ENCODE measurements at places on chromosomes 2 and 18.

DNA sequence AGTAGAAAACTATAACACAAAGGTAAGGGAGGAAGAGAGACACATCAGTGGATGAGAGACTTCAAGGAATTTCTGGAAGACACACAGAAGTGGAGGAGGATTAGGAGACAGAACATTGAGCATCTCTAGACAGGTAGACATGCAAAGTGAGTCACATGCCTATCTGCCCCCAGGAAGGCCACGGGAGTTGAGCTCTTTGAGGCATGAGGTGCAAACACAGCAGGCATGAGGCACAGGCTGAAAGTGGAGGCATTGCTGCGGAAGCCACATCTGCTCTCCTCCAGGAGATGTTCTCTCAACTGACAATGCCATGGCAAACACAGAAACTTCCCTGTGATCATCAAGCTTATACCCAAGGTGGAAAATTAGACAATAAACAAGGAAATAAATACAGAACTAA, 481.6 kb upstream of the MYT1L start:
- DNase-seq = no peak

DNA sequence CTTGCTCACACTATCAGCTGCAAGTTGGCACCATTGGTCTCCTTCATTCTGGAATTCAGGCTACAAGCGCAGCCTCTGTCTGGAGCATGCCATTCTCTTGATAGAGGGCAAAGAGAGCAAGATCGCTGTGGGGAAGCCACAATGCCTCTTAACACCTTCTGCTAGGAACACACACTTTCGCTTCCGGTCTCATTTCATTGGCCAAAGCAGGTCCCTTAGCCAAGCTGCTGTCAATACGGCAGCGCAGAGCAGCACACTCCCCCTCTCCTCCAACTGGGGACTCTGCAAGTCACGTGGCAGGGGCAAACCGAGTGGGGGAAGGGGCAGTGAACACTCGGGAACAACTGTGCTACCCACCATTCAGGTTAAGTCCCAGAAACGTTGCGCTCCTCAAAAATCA, 98.1 kb downstream of the MMADHC start:
- DNase-seq = no peak

- DNase-seq = no peak
Observed at GRCh38 chr2:150462770-150463169, 24.7 kb downstream of the RND3 start.

DNA sequence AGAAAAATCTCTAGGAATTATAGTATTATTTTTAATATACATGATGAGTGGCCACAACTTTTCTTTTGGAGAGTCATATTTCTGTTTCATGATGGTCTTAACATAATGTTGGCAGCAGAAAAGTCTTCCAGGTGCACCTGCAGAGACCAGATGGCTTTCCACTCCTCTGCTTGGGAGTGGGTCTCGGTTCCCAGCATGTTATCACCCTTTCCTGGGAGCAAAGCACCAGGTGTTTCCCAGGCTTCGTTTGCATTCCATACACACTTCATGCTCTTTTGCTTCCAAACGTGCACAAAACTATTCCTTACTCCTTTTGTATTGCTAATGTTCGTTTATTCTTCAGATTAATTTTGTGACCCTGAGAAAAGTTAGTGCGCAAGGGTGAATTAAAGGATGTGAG, 305.2 kb downstream of the CDH2 start:
- no peak for DNase-seq

DNA sequence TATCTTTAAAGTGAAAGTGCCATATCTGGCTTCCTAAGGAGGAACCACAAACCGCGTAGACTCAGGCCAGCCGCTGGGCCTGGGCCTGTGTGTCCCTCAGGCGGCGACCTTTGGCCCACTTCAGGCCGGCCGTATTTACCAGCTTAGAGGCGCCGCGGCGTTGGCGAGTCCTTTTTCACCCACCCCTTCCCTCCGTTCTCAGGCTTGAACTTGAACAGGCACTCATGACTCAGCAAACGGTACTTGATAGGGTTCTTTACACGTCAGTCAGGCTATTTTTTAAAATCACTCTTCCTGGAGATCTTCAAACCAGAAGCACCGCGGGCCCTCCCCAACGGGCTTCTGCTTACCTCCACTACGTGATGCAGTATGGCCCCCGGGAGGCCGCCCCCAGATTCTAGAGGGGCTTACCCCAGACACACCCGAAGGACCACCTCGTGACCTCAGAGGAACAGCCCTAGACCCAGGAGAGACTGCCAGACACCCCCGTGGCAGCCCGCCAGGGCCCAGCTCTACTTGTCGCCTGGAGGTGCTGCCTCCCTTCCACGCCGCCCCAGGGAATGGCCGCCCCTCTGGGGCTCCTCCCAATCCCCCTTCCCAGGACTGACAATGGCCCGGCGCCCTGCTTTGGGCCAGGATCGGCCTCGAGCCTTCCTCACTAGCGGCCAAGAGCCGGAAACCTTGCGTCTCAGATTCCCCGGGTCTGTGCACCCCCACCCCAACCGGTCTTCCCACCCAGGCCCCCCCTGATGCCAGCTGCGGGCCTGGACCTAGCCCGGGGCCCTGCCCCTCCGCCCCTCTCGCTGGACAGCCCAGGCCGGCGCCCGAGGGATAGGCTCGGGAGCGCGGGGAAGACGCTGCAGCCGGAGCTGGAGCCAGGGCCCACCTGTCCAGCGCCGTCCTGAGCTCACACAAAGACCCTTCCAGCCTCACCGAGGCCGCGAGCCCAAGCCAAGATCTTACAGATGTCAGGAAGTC, 33.8 kb upstream of the IMPA2 start:
- DNase-seq = peak; percentile 54

GRCh38 chr2:38505779-38506178, 96.9 kb downstream of the HNRNPLL start:
- DNase-seq = no peak

DNA sequence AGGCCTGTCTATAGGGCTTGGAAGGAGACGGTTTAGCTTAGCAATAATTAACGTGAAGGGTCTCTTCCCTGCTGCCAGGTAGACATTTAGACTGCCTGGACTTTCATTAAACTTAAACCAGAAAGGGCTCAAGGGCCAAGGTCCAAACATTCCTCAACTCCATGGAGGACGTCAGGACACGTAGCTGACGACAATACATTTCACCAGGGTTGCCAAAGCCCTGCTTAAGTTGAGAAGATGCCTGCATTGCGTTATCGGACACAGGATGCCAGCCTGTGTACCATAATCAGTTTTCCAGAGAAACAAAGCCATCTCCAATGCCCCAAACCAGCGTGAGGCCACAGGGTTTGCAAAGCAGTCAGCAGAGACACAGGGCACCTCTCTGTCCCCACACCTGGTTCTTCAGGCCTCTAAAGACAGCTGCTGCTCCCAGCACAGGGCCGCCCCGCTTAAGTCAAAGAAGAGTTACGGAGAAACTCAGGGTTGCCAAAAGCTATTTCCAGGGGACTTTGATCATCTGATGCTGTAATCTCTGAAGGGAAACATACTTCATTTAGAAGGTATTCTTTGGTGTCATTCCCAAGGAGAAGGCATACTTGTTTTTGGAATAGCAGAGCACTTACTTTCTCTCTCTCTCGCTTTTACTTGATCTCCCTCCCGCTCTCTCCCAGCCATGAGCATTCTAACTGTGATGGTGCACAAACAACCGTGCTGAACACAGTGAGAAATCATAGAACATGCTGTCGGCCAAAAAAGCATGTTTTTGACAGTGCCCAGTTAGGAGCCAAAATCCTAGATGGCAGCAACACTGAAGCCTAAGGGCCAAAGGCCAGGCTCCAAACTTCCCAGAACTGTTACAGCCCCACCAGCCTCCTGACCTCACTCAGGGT, 46.0 kb downstream of the TTC32 start:
- DNase-seq = no peak

DNA sequence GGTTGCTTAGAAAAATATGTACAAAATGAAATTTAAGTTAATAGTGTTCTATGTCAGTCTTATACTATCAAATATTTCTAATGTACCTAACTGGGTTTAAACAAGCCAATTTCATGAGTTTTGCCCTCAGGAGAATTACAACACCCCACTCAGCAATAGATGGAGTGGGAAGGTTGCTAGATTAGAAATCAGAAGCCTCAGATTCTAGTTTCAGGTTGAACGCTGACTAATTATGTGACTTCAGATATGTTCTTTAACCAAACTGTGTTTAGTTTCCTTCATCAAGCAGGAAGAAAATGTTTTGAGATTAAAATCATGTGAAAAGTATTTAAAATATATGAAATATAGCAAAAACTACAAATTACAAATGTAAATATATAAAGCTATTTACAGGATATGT, 133.8 kb upstream of the KCNH7 start:
- no peak for DNase-seq

DNA sequence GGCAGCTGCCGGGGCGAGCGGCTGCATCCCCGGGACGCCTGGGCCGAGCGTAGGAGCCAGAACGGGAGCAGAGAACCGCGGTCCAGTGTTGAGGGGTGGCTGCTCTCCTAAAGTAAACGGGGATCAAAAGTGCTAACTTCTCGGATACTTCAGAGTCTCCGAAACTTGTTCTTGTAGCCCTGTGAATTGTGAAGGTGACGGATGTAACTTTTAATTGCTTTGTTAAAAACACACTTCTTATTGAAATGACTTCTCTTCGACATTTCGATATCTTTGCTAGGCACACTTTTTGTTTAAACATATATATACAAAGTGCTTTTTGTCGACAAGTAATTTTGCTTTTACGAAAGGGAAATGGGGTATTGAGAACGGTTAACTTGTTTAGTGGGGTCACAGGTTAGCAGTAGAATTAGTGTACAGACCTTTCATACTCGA, 540 bp downstream of the ATP9B start:
- DNase-seq = no peak

DNA sequence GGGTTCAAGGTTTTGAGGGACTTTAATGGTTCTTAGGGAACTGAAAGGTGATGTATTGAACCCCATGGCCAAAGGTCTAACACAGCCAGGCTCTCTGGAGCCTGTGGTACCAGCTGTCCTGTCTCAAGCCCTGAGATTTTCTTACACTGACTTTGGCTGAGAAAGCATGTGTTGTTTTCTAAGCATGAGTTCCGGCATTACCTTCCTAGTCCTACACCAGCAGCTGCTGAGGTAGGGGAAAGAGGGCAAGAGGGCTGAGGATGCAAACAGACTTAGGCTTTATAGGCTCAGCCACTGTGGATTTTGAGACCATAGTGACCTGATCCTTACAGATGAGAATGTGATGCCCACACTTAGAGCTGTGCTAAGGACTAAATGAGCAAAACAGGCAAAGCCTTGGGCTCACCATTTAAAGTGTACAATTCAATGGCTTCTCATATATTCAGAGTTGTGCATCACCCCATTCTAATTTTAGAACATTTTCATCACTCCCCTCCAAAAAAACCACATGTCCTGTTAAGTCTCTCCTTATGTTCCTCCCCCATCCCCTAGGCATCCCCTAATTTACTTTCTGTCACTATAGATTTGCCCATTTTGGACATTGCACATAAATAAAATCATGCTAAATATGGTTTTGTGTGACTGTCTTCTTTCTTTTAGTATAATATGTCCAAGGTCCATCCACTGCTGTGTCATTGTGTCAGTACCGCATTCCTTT, 99.7 kb upstream of the OTOS start:
- DNase-seq = no peak

GRCh38 chr18:23689616-23690504, 607 bp downstream of the LAMA3 start:
- DNase-seq = peak; percentile 8

DNA sequence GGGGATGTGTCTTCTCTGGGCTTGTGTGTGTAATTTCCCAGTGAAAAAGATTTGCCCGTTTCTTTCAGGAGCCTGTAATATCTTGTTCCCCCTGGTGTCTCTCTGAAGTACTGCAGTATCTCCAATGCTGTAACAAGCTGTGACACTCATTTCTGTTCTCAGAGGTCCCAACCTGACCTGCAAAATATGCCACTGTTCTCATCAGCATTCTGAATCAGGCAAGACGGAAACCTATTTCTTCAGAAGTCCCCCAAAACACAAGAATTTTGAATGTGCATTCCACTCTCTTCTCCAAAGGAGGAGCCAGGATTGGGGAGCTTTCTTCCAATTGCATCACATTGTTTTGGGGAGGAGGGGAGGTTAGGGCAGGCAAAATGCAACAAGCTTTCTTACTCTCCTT, 77.0 kb upstream of the CNGA3 start:
- no peak for DNase-seq

- no peak for DNase-seq
Observed at GRCh38 chr2:159450180-159450579, 163.7 kb upstream of the WDSUB1 start.

GRCh38 chr2:210626849-210627248, 70.5 kb downstream of the CPS1 start:
- no peak for DNase-seq

Data from stimulated activated CD4-positive, alpha-beta T cell treated with anti-CD3 and anti-CD28 coated beads, Interleukin-4, amount 100 ng/mL, for 1 hour (primary cell).